ENCODE measurements at places on chromosomes 16 and 17.

GRCh38 chr17:28141773-28142172 is 99.3 kb downstream of the NLK start:
- no peak for DNase-seq

DNA sequence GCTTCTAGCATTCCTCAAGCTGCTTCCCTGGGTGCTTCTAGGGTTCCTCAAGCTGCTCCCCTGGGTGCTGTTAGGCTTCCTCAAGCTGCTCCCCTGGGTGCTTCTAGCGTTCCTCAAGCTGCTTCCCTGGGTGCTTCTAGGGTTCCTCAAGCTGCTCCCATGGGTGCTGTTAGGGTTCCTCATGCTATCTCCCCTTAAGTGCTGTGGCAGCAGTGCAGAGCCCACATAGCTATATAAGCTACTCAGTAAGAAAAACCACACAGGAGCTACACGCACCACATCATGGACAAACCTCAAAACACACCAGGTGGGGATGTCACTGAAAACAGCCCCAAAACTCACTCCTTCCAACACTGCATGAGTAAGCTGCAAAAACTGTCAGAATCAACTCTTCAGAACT is 35.2 kb downstream of the ANKRD11 start:
- no peak for DNase-seq

GRCh38 chr16:71708696-71709095 is 15.8 kb downstream of the PHLPP2 start:
- no peak for DNase-seq

DNA sequence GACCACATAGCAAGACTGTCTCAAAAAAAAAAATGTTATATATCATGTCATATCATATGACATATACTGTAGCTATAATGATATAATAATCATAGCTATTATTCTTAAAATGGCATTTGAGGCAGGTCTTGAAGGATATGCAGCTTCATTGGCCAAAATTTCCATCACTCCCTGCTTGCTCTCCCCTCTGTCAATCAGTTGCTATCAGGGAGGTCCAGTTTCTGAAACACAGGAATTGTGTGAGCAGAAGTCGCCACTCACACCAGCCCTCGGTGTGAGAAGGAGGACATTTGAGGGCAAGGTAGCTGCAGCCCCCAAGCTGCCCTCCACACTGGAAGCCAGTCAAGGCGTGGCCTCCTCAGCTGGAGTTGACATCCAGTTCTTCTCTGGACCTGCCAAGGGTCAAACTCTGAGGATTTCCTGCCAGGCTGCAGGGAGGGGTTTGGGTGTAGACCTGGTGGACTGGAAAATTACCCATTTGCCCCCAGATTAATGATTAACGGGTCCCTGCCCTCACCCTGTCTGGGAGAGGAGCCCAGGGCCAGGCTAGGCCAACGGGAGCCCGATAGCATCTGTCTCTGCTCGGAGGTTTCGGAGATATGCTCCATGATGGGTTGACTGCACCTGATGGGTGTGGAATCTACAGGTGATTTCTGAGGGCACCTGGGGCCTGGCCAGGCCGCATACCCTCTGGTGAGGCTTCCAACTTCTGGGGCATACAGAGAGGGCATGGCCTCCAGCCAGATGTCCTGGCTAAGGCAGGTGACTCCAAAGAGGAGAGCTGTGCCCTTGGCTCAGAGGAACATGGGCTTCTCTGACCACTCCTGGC is 18.8 kb downstream of the WNT9B start:
- DNase-seq = no peak

GRCh38 chr16:30628628-30629540 is 18.7 kb upstream of the ZNF689 start:
- DNase-seq = peak; percentile 43

DNA sequence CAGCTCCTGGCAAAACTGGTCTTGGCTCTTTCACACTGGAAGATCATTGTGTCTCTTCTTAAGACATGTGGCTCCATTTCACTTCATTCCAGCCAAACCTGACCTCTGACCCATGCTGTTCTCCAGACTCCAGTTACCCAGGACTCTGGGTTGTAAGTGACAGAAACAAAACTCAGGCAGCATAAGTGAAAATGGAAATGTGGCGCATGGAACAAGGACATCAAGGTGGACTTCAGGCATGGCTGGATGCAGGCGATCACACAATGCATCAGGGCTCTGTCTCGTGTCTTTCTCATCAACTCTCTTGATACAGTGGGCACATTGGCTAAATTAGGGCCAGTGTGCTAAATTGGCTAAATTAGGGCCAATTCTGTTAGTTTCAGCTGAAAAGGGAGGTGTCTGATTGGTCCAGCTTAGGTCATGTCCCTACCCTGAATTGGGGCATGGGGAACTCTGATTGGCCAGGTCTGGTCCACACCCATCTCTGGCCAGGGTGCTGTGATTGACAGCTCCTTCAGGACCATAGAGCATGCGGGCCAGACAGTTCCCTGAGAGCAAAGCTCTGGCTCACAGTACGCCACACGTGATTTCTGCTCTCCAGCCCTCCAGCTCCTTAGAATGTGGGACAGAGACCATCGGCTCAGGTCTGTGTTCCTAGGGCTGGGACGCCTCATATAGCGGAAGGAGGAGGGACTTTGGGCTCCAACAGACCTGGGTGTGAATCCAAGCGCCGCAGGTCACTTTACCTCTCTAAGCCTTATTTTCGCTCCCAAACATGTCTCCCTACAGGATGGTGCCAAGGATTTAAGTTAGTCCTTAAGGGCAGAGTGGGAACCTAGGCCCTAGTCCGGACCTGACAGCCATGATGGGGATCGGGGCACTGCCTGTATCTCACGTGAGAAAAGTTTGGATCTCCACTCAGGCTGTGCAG is 17.5 kb downstream of the SOCS1 start:
- DNase-seq = no peak

DNA sequence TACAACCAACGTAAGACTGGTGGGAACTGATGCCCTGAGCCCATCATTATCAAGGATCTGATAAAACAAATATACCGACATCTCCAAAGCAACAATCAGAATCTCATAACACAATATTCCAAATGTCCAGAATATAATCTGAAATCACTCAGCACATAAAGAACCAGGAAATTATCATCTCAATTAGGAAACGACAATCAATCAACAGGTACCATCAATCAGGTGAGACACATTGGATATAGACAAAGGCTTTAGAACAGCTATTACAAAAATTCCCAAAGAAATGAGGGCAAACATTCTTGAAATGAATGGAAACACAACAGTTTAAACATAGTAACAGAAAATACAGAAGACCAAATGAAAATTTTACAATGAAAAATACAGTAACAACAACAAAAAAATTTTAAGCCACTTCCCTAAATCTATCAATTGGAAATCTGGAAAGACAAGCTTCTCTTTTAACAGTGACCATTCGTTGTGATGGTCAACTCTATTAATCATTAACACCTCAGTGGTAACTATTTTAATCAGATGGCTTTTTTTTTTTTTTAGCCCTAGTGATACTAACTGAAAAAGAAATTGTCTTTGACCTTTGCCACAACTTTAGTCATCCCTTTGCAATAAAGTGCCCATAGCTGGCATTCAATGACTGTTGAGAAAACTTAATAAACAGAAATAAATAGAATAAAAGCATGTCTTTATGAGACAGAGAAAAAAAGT is 70.4 kb downstream of the USP32 start:
- DNase-seq = no peak

DNA sequence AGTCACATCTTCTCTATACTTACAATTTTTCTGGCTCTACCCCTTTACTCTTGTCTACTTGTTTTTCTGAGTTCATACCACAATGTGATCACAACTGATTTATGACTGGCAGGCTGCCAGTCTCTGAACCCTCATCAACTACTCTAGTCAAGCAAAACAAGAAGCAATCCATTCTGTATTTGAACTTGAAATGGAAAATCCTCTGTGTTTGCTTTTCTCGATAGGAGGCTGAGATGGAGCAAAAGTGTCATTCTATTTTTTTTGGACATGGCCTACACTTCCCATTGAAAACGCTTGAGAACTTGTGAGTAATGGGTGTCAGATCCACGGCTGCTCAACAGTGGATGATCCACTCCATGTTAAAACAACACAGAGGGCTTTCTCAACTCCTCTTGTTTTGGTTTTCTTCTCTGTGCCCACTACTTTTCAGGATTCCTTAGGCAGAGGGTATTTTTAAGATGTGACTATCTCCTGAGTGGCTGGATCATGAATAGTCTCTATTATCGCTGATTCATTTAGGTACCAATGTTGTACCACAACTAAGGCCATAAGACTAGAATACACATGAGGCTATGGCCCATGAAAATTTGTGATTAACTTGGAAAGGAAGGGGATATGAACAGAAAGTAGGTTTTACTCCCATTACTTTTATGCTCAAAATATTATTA is 11.7 kb downstream of the TMEM100 start:
- no peak for DNase-seq

DNA sequence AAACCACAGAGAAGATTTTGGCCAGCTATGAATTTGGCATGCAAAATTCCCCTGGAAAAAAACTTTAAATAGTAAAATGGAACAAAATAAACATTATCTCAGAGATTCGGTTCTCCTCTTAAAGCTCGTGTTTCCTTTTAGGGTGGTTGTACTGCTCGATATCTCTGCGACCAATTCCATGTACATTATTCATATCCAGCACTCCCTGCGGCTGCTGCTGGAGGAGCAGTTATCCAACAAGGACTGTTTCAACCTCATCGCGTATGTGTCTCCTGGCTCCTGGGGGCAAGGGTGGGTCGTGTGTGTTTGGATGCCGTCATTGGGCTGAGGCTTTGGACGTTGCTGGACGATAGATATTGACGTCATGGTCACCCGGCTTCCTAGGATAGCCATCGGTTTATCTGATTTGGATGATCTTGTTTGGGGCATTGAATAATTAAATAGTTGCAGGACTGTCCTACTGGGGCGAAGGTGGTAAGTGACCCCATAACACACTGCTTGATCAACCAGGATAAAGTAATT is 33.8 kb downstream of the VWA3A start:
- DNase-seq = no peak

DNA sequence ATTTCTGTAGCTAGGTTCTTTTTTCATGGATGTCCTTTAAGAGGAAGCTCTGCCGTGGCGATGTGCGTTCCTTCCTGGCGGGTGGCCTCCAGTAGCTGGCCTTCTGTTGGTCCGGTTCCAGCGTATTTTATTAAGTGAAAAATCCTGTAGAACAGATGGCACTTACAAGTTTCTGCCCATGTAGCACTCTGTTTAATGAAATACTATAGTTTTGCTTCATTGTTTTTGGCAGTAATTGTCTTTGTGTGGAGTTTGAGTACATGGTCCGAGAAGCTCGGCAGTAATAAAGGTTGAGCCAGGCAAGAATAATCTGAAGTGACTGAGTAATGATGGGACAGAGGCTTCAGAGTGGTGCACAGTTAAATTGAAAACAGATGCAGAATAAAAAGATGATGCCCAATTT is 20.4 kb downstream of the USP10 start:
- DNase-seq = peak; percentile 56

DNA sequence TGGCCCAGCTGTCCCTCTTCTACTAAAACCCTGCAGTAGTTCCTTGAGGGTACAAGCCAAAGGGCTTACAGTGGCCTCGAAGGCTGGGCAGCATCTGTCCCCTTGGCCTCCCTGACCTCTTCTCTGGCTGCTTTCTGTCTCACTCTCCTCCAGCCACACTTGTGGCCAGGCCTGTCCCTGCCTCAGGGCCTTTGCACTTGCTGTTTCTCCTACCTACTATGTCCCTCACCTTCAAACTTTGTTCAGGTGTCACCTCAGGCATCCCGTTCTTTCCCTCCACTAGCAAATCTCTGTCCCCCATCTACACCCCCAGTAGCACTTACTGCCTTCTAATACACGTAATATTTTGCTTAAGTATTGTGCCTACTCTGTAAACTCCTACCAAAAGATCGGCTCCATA is 6.0 kb downstream of the ABCC1 start:
- DNase-seq = no peak

GRCh38 chr17:70110443-70110880 is 35.4 kb downstream of the KCNJ16 start:
- peak; percentile 33 for DNase-seq

GRCh38 chr16:89873109-89873971 is at the start of gene TCF25:
TCF25 (plus strand) TSS chr16:89873592; CDS start chr16:89873668, 76 bp downstream.
- DNase-seq = peak; percentile 88

DNA sequence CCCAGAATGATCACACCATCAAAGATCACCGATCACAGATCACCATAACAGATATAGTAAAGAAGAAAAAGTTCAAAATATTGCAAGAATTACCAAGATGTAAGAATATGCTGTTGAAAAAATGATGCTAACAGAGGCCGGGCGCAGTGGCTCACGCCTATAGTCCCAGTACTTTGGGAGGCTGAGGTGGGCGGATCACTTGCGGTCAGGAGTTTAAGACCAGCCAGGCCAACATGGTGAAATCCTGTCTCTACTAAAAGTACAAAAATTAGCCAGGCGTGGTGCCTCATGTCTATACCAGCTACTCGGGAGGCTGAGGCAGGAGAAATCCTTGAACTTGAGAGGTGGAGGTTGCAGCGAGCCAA is 53.2 kb downstream of the CPPED1 start:
- no peak for DNase-seq

DNA sequence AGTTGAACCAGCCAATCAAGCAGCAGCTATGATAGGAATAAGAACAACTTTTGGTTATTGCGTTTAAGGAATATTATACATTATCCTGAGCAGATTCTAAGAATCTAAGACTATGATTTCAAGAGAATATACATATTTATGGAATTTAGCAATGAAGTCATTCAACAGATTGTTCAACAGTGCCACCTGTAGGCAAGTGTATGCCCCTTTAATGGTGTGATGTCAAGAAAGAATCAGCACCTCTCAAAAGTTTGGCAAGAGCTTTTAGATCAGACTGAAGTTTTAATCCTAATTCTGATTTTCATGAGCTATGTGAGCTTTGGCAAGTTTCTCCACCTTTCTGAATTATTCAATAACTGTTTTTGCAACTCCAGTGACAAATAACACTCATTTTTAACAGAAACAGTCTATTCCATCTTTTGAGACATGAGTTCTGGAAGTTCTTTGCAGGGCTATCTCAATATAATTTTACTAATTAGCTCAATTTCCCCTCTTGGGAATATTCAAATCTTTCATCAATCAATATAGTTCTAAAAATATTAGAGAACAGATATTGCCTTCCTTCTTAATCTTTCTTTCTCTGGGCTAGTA is 474.3 kb upstream of the TOM1L1 start:
- no peak for DNase-seq

- DNase-seq = no peak
Measured at GRCh38 chr16:56278196-56278855, 87.0 kb downstream of the GNAO1 start.

GRCh38 chr16:86492961-86493629 is 17.2 kb upstream of the FOXF1 start:
- DNase-seq = no peak

- DNase-seq = no peak
Measured at GRCh38 chr17:45436161-45436560, 3.5 kb upstream of the ARHGAP27 start.
